NCI-H524 treated with DMSO at 0.1 percent for 48 hours (cell line): ENCODE measurements at places on chromosomes 1 and 21.

GRCh38 chr21:38468989-38469388 lies 29.3 kb downstream of the ERG start:
- no peak for DNase-seq

GRCh38 chr1:153677718-153678518 lies 570 bp upstream of the NPR1 start:
- no peak for DNase-seq

DNA sequence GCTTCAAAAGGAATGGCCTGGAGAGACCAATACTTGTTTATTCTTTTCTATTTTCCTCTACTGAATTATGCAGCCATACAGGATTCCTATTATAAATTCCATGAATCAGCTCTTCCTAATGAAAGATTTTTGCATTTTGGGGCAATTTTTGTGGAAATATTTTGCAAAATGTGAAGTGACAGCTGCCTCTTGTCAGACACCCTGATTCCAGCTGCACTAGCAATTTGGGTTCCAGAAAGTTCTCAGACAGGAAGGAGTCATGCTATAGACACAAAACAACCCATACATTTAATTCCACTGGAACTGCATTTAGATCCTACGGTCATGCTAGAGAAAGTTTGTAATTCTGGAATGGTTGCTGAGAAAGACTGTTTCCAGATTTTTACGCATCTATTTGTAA lies 119.5 kb downstream of the XCL2 start:
- DNase-seq: no peak

DNA sequence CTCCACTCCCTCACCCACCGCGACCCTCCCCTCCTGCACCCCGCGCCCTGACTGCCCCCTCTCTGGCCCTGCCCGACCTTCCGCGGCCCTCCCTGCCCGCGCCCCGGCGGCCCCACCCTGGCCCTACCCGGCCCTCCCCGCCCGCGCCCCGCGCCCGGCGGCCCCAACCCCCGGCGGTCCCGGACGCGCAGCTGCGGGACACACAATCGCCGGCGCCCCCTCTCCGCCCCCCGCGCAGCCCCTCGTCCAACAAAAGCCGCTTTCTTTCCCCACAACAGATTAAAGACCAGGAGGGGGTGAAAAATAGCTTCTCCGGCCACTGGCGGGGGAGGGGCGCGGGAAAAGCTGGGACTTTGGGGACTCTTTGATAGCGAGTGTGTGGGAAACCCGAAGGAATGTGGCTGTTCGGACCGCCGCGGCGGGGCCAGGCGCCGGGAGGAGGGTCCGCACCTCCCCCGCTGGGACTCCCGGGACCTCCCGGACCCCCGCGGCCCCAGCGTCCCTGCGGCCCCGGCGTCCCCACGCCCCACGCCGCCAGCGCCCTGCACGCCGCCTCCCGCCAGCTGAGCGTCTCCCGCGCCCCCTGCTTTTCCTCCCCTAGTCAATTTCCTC lies 8.8 kb upstream of the ID3 start:
- no peak for DNase-seq

DNA sequence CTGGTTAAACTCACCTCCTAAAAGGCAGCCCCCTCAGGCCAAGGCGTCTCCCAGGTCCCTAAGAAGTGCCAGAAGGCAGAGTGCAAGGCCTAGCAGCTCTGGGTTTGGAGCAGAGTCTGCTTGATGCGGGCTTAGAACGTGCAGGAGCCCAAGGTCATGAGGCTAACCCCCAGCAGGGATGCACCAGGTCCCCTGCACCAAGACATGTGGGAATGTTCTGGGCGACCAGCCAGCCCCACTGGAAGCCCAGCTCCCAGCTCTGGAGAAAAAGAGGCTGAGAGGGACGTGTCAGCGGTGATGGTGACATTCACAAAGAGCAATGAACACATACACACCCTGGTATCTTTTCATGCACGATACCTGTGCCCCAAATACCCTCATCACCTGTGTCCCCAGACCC lies 5.1 kb downstream of the LRRN2 start:
- no peak for DNase-seq

DNA sequence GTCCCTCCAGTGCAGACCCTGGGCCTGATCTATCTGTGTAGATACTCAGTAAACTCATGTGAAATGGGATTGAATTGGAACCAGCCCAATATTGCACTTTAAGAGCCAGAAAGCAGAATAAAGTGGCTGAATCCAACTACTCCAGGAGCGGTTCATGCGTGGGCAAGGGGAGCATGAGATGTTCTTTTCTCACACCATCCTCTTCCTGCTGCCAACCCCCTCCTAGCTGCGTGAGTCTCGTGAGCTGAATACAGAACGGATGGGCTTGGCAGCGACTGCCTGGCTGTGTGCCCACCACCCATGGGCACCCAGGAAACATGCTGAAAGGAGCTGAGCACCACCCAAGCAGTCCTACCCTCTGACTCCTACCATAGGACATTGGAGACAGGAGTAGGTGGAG lies 128.3 kb downstream of the ELAVL4 start:
- DNase-seq: no peak

DNA sequence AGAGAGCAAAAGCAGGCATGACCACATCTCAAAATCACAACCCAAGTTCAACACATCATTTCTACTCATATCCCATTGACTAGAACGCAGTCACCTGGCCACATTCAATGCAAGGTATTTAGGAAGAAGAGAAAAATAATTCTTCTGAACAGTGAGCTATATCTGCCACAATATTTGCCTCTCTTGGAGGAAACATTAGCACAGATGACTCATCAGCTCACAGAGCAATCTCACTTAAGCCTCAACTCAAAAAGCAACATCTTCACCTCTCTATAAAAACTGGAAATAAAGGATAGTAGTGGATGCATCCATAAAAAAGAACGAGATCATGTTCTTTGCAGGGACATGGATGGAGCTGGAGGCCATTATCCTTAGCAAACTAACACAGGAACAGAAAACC lies 143.9 kb upstream of the FMN2 start:
- no peak for DNase-seq

GRCh38 chr1:30738040-30738714 lies 14.8 kb upstream of the MATN1 start:
- no peak for DNase-seq

DNA sequence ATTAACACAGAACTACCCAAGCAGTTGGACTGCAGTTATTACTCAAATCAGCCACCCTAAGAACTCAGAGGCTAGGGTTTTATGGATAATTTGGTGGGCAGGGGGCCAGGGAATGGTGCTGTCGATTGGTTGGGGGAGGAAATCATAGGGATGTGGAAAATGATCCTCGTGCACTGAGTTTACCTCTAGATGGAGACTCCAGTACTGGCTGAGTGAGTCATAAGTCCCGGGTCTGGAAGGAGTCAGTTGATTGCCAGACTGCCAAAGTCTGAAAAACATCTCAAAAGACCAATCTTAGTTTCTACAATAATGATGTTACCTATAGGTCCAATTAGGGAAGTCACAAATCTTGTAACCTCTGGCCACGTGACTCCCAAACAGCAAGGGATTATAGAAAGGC lies 257.5 kb upstream of the PRMT6 start:
- no peak for DNase-seq

GRCh38 chr1:19240673-19241538 lies 10.4 kb downstream of the EMC1 start:
- DNase-seq: peak; percentile 63

GRCh38 chr1:46594063-46594462 lies 10.0 kb downstream of the MKNK1 start:
- DNase-seq: no peak

- no peak for DNase-seq
Measured at GRCh38 chr1:2047749-2048729, 2.2 kb upstream of the PRKCZ start.

DNA sequence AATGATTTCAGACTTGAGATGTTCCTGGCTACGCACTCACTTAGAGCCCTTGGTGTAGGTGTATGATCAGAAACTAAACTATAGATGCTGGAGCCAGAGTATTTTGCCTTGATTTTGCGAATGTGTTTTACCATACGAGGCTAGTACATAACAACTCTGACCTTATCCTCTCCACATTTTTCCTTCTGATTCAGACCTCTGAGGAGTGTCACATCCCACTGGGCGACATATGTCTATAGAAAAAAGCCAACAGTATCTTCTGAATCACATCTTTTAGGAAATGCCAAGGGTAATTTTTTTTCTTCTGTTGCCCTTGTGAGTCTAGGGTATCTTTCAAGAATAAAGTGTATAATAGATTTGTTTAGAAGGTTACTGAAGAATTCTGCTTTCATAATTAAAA lies 49.6 kb downstream of the AK4 start:
- no peak for DNase-seq

- DNase-seq: no peak
Measured at GRCh38 chr1:5682626-5683225, 309.5 kb downstream of the NPHP4 start.

GRCh38 chr1:3469849-3470649 lies 15.6 kb downstream of the ARHGEF16 start:
- no peak for DNase-seq

DNA sequence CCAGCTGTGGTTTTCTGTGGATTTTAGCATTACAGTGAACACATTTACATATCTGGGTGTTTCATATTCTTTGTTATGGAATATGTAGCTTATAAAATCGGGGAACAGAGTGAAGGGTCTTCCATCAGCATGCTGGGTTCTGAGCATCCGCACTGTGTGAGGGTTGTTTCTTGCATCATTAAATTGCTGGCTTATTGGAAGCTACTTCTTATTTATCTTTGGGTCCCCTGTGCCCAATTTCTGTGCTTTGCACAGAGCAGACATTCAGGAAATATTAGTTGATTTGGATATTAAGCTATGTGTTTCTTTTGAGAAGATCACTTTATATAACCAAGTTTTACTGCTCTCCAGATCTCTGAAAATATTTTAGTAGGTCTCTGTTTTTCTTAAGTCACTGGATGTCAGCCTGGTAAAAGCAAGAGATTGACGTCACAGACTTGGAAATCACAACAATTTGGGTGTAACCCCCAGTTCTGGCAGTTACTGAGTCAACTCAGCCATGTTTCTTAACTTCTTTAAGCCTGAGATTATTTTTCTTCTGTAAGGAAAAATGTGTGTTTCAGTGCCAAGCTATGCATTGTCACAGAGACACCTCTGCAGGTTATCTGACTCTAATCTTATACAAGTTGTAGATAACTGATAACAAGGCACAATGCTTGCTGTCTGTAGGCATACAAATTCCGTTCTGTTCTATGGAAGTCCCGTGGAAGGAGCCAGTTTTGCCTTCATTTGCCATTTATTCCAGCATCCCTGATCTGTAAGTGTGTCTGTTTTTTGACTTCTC lies 258.3 kb upstream of the KAZN start:
- no peak for DNase-seq

- no peak for DNase-seq
Measured at GRCh38 chr1:76951153-76951552, 83.9 kb downstream of the ST6GALNAC5 start.

DNA sequence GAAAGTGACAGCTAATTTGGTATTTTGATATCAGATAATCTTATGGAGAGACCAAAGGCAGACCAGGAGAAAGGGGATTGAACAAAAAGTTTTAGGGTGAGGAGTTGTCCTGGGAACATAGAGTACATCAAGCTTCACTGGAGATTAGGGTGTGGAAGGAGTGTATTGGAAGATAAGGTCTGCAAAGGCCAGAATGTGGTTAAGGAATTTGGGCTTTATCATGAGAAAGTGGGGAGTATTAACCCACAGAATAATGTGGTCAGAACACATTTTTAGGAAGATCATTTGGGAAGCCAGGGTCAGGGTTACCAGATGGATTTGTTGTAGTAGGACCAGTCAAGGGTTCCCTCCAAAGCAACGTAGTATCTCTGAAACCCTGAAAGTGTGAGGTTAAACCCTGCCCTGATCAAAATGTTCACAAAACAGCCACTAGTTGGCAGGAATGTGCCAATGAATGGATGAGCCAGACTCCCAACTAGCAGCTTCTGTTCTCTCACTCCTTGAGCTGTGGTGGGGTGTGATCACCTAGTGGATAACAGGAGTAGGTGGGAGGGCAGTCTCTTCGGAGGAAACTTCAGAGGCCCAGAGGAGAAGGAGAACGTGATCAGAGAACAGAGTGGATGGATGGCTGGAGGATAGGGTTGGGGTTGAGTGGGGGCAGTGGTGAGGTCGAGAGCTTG lies 35.8 kb downstream of the SLC2A1 start:
- peak; percentile 37 for DNase-seq

GRCh38 chr1:234253732-234254131 lies 119.5 kb upstream of the COA6 start:
- no peak for DNase-seq

- no peak for DNase-seq
Measured at GRCh38 chr1:169795687-169796086, 980 bp upstream of the METTL18 start.

- no peak for DNase-seq
Measured at GRCh38 chr1:3462356-3463012, 8.0 kb downstream of the ARHGEF16 start.

DNA sequence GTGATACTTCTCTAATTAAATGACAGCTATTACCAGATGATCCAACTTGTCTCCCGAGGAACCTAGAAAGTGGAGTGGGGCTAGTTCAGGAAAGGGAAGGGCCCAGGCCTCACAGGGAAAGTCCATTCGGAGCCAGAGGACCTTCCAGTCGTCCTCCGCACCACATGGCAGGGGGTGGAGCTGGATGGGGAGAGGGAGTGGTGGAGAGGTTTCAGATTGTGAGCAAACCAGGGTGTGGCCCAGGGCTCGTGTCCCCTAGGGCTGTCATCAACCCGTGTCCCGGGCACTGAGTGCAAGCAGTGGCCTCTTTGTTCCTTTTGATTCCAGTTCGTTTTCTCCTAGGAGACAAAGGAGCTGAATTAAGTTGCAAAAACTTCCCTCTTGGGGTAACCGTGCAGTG lies 114.9 kb downstream of the HUNK start:
- DNase-seq: no peak

GRCh38 chr1:15220024-15220392 lies 27.0 kb upstream of the FHAD1 start:
- DNase-seq: no peak

DNA sequence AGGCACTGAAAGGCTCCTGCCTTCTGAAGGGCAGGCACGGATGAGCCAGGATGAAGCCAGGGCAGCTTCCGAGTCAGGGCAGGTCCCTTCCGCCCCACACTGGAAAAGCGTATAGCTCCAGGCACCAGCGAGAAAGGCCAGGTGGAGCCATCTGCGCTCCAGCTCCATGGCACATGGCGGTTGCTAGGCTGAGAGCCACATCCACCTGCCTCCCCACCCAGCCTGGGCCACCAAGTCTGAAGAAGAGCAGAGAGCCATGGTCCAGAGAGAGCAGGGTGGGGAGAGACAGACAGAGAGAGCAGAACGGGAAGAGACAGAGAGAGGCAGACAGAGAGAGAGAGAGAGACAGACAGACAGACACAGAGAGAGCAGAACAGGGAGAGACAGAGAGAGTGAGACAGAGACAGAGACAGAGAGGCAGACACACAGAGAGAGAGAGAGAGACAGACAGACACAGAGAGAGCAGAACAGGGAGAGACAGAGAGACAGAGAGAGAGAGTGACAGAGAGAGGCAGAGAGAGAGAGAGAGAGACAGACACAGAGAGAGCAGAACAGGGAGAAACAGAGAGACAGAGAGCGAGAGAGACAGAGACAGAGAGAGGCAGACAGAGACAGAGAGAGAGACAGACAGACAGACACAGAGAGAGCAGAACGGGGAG lies 5.2 kb downstream of the FNDC10 start:
- DNase-seq: no peak

GRCh38 chr1:36951292-36951750 lies 83.0 kb downstream of the GRIK3 start:
- no peak for DNase-seq
